ENCODE measurements at places on chromosomes 1 and 21.

GRCh38 chr21:39662411-39662953, 49.7 kb downstream of the B3GALT5 start:
- no peak for DNase-seq

GRCh38 chr1:233960386-233960785, 55.9 kb downstream of the SLC35F3 start:
- DNase-seq: no peak

- DNase-seq: no peak
Measured at GRCh38 chr1:225816643-225817538, 7.0 kb downstream of the EPHX1 start.

DNA sequence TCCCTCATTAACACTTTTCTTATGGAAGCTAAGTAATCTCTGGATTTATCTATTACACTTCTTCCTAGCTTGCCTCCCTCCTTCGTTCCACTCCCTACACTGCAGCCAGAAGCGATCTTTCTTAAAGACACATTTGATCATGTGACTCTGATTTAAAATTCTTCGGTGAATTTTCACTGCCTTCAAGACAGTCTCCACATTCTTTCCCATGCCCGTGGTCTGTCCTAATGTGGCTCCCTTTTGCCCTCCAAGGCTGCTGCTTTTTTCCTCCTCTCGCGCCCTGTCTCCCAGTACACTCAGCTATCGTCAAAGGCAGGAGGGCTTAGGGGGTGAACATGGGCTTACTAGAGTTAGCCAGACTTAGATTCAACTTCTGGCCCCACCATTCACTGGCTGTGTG, 64.4 kb downstream of the SDCCAG8 start:
- no peak for DNase-seq

- no peak for DNase-seq
Measured at GRCh38 chr1:3368711-3369445, 85.6 kb upstream of the ARHGEF16 start.

DNA sequence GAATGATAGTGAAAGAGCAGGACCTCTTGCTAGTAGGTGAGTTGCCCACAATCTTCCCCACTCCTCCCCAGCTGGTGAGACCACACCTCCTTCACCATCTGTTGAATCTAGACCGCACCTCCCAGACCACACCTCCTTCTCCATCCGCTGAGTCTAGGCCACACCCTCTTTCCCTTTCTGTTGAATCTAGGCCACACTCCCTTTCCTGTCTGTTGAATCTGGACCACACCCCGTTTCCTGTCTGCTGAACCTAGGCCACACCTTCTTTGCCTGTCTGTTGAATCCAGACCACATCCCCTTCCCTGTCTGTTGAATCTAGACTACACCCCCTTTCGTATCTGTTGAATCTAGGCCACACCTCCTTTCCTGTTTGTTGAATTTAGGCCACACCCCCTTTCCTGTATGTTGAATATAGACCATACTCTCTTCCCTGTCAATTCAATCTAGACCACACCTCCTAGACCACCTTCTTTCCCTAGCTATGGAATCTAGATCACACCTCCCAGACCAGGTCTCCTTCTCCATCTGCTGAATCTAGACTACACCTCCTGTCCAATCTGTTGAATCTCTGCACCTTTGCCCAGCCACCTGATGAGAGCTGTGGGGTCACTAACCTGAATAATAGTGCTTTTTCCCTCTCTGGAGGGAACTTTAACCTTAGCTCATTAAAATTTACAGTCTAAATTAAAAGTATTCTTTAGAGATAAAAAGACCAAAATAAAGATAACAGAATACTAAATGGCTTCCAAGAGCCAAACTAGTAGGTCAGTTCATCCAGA, 116.3 kb downstream of the DAB1 start:
- peak; percentile 3 for DNase-seq

GRCh38 chr1:29120367-29120766, 3.3 kb downstream of the TMEM200B start:
- DNase-seq: no peak

DNA sequence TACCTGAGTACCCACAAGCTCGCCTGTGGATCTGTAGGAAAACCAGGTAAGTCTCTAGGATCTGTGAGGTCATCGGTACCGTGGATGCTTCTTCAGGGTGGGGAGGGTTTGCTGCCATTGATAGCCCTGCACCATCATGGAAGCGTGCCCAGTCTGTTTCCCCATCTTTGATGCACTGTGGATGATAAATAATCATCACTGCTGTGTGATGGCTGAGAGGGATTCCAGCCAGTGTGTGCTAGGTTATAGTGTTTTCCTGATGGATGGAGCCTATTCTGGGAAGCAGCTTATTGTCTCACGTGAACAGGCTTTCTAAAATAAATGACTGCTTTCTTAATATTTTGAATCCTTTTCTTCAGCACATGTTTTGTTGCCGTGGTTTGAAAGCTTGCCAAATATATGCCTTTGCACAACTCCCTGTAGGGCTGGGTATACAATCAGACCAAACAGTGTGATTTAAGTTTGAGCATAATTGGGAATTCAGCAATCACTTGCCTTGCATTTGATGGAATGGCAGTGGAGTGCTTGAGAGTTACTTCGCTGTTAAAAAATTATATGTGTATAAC, 113.8 kb downstream of the CAMTA1 start:
- no peak for DNase-seq

DNA sequence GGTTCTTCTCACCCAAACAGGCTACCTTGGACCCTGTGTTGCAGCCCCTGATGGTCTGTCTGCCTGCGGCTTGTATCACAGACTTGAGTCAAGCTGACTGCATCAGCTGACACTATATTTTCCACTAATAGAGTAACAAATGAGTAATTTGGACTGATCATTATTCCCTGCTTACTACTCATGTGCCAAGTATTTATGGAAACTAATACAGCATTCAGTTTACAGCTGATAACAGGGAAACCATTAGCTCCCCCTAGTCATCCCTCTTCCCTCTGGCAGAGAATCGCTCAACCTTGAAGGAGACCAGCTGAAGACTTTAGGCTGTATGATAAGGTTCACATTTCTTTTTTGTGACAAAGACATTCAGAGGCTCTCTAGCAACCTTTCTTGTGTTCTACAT, 116.6 kb upstream of the SYT6 start:
- DNase-seq: no peak

- no peak for DNase-seq
Measured at GRCh38 chr1:245246433-245246832, 91.6 kb downstream of the KIF26B start.

DNA sequence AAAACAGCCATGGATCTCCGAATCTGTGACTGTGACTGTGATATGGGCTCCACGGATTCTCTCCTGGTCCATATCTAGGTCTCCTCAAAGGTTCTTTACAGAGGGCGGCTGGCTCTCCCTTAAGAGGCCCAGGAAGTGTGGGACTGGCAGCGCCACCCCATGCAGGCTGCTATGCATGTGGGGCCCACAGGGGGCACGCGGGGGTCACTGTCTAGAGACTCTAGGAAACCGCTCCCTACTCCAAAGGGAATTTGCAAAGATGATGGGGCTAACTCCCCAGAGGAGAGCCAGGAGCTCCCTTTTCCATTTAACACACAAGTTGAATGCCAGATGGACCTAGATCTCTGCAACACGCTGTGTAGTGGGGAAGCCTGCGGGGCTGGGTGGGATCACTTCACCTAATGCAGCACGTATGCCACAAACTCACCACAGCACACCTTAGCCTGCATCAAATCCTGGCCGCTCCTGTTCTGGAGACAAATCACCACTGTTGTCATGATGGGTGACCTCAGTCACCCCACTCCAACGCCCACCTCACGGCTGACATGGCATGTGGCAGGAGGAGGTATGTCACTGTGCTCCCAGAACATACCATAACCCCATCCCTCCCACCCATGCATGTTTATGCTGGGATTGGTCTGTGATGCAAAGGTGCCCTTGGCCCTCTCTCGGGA, 61.7 kb downstream of the SLC45A1 start:
- no peak for DNase-seq

DNA sequence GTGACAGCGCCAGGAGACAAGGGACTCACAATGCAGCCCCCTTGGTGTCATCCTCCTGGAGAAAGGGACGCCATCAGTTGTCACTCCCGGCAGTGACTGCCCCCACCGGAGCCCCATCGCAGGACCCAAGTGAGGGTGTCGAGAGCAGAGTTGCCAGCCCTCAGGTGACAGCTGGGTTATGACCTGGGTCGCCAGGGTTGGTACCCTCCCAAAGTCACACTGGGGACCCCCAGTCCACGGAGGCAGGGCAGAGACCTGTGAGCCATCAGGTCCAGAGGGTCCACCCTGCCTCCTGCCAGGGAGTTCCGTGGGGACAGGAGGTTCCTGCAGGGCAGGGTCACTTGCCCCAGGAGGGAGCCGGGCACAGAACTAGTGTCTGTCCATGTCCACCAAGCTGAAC, 78.2 kb upstream of the IFFO2 start:
- DNase-seq: no peak

DNA sequence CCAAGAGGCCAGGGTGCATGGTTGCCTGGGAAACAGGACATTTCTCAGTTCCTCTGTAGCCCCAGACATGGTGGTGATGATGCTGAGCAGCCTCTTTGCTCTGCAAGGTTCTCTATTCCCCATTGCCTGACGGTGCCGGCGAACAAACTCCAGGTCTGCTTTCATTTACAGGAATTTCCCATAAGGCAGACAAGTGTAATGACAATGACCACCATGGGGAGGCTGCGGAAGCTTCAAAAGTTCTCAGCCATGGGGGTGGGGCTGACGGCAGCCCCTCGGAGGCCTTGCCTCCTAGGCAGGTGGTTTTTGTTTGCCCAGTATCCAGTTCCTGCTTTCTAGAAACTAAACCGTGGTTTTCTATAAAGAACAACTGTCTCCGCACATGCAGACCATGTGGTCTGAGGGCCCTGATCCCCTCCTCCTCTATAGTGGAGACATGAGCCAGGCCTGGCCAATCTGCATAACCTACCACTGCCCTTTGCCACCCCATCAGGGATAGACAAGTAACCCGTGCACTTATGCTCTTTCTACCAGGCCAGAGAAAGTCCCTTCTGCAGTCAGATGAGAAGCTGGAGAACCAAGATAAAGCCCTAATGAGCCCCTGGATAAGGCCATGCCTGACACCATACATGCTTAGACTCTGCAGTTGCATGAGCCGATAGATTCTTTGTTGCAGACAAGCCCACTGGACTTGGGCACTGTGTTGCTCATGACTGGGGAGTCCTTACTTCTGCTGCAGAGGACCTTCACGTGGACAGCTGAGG, 54.1 kb downstream of the LDLRAD2 start:
- DNase-seq: no peak

GRCh38 chr1:238406098-238406860, 515.6 kb upstream of the ZP4 start:
- no peak for DNase-seq

DNA sequence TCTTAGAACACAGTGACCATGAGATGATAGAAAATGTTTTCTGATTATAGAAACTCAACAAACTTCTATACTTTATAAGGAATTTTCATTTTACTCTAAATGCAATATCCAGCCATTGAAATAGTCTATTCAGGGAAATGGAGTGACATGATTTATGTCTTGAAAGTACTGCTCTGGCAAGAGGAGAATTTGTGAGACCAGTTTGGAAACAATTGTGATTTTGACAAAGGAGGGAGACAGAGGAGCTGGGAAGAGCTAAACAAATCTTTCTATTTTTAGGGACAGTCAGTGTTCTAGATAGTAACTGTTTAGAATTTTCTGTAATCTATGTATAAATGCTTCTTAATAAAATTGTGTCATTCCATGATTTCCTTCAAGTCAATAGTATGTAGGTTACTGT, 252.3 kb downstream of the FMN2 start:
- DNase-seq: no peak

DNA sequence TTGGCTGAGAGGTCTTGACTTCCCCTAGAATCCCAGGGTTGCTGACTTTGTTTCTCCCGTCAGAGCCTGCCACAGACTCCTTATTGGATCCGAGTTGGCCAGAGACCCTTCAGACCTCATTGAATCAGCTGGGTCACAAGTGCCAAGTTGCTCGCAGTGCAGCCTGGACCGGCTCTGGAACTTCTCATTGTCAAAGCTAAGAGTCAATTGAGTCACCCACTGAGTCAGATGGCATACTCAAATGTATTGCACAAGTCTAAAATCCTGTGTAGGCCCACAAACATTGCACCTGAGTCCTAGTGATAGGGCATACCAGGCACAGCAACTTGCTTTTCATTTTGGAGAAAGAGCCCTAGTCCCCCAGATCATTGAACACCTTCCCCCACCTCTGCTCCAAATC, 20.4 kb upstream of the SCAF4 start:
- no peak for DNase-seq

- no peak for DNase-seq
Measured at GRCh38 chr1:234260578-234260977, 112.7 kb upstream of the COA6 start.

- DNase-seq: no peak
Measured at GRCh38 chr1:171997936-171998335, 156.6 kb downstream of the DNM3 start.

- DNase-seq: no peak
Measured at GRCh38 chr1:115530407-115530806, 111.4 kb upstream of the VANGL1 start.

DNA sequence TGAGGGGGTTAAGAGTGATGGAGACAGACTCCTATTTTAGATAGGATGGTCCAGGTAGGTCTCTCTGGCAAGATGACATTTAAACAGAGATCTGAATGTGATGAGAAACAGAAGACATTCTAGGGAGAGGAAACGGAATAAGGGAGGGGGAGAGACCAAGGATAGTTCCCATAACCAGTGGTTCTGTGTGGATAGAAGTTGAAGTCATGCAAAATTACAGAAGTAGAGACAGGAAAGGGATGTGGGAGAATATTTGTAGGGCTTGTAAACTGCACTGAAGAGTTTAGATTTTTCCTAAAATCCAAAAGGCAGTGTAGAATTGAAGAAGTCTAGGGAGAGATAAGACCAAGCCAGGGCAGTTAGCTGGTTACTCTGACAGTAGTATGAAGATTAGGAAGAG, 200.6 kb downstream of the GRIK1 start:
- no peak for DNase-seq

DNA sequence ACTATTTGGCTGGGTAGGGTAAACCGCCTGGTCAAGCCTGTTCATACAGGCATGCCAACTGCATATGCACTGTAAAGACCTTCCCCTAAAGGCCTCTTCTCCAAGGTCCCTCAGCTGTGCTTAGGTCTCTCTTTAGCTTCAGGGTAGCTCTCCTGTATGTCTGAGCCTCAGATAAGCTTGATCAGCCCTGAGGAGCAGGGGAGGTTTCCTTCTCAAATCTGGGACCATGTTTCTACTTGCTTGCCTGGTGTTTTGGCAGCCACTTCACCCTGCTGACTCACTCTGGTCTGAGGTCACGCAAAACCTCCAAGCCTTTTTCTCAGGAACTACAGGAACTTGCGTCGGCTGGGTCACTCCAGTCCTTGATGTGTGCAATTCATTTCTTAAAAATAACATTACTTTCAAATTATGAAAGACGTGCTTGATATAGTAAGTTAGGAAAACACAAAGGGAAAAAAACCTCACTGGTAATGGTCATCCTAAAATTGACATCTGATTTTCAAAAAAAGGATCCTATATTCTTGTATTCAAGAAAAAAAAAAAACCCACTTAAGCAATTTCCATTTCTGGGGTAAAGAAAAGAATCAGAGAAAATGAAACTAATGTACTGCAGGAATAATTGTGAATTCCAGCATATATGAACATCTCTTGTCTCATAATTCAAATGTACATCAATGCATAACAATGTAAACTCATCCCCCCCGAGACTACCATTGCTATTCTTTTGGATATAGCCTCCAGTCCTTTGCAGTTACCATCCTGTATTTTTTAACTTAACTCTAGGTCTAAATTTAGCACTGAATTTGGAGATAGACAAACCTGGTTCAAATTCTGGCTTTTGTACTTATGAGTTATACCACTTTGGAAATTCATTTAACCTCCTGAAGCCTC, 24.8 kb upstream of the RNF19B start:
- no peak for DNase-seq
